Stromal cell of bone marrow (primary cell): ENCODE measurements at places on chromosomes 4 and X.

- DNase-seq, result no peak
Observed at GRCh38 chr4:144206711-144207110, 66.2 kb upstream of the GYPA start.

- no peak for DNase-seq
Observed at GRCh38 chrX:43467608-43468234, 188.4 kb upstream of the MAOA start.

- DNase-seq, result no peak
Observed at GRCh38 chrX:73262991-73263390, 48.3 kb upstream of the NAP1L2 start.

GRCh38 chrX:109841869-109842579, 109.0 kb upstream of the ACSL4 start:
- no peak for DNase-seq

DNA sequence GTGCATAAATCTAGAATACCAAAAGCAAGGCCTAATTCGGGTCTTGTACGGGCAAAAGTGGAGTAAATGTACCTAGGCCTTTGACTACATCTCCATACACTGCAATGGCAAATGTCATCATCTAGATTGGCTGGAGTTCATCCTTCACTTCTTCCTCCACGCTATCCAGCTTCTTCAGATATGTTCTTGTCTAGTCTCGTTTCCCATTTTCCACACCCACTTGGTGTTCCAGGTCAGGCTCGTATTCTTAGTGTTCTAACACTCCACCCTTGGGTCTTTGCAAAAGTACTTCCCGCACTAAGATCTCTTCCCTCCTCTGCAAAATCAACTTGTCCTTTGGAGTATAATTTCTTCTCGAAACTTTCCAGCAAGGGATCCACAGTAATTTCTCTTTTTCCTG, 1.4 kb downstream of the COQ2 start:
- no peak for DNase-seq
